Ovary (tissue), 10 donors: ENCODE measurements at places on chromosomes 12 and 14. TPM values are rescaled to one million over a fixed set of nuclear protein-coding genes. Genes with fewer than 3 reads are reported as not detected.
A peak's percentile ranks its signal among the peaks of the same experiment; 100 is the strongest.

Gene CEP83
- 33.2 TPM for total RNA-seq

DNA sequence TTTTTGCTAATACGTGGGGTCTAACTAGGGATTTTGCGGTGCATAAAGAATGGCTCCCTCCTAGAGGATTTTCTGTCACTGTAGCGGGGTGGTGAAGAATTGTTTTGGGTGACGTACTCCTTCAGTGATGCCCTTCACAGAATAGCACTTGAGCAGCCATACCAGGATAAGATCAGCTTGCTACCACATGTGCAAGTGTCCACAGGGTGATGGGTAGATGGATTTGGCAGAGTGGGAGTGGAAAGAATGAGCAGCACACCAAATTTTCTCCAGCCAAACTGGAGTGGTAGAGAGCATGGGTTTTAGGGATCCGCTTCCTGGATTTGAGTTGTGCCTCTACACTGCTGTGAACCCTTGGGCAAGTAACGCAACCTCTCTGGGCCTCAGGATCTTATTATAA is 2.3 kb downstream of the TCP11L2 start:
- no peak for DNase-seq

Gene RD3L
- total RNA-seq, result not detected

DNA sequence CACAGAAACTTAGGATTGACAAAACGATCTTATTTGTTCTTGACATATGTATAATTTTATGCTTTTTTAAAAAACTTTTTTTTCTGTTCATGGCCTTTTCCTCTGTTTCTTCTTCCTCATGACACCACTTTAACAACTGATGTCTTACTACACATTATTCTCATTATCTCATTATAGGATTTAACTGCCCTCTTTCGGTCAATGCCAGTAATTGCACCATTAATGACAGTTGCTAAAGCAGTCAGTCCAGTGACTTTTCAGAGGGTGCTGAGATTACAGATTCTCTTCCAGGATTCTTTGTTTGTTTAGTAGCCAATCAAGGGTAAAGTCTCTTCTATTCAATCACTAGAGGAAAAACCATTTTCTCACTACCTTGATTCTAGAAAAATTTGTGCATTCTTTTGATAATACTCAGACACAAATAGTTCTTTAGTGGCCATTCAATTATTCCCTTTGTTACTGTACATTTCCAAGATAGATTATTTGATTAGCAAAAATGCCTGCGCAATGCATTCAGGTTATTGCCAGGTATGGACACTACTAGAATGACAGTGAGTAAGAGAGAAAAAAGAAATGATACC is 50.1 kb downstream of the KLRG1 start:
- DNase-seq, result peak; percentile 25

- DNase-seq, result no peak
Observed at GRCh38 chr12:544941-545635, 85.3 kb downstream of the B4GALNT3 start.

Gene LALBA
- not detected for total RNA-seq

Gene EID3
- 7.3 TPM for total RNA-seq

Gene DAO
- not detected for total RNA-seq

DNA sequence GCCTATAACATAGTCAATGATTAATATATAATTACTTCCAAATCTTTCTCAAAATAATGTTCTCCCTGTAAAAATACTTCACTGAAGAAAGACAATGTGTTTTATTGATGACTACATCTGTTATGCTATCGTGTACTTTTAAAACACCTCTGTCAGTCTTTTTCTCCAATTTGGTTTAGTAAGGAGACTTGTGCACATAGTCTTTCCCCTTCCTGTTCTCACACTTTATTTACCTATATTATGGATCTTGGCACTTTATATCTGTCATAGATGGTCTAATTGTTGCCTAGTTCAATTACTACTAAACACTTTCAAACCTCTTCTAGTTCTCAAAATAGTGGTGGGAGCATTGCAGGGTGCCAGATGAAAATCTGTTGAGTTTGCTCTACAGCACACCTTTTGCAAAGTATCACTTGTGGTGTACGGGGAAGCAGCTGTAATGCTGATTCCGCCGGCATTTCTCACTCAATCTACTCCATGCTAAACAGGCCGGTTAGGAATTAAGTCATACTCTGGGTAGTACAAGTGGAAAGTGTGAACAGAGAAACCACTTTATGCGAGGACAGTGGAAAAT is 1.1 kb upstream of the INSM2 start:
- DNase-seq, result no peak

GRCh38 chr12:132351751-132352495 is 22.5 kb upstream of the GALNT9 start:
- DNase-seq, result no peak

GRCh38 chr12:11202811-11203210 is 16.1 kb upstream of the TAS2R42 start:
- no peak for DNase-seq

Gene KRT8
- total RNA-seq, result 70.0 TPM

DNA sequence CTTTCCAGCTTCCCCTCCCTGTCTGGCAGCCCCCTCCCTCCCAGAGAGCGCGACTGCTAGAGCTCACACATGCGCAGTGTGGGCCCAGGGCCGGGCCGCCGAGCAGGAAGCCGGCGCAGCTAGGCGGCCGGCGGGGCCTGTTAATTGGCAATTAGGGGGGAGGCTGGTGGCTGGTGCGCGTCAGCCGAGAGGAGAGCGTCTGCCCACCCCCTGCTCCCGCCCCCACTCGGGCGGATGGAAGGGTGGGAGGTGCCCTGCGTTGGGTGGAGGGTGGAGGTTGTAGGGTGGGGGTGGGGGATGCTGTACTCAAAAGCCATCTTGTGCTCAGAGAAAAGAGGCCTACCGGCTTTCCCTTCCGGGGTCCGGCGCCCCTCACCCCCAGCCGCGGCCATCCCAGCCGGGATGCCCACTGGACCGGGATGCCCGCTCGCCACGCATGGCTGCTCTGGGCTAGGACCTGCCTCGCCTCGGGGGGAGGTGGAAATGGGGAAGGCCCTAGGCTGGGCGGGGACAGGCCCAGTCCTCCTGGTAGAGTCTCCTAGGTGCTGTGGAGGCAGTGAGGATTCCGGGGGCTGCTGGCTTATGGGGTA is 9.2 kb downstream of the HOXC8 start:
- DNase-seq, result peak; percentile 96

DNA sequence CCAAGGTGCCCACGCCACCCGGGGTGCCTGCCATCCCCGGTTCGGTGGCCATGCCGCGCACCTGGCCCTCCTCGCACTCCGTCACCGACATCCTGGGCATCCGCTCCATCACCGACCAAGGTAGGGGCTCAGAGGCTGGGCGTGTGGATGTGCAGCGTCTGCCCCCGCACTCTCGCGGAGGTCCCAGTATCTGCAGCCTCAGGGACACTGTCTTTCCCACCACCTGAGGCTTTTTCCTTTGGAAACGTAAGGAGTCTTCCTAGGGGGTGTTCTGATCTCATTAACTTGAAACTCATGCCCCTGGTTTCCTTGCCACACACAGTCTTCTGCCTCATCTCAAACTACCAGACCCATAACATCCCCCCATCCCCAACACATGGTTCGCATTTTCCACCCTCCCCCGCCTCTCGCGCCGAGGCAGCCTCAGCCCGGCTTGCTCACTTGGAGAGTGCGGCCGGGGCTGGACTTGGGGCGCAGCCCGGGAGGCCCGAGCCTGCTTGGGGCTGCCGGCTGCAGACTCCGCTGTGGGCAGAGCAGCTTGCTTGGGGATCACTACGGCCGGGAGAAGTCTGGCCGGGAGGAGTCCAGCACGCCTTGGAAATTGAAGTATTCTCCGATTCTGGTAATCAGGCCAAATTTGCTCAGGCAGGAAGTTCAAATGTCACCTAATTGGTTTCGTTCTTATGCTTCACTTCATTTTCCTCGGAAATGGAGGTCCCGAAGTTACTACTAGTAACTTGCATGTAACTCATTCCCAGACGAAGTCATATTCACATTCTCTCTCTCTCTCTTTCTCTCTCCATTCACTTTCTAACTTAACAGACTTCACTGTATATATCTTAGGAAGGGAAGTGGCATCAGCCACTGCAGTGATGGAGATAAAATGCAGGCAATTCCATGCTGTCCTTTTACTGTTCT is 2.0 kb downstream of the PAX9 start:
- no peak for DNase-seq

DNA sequence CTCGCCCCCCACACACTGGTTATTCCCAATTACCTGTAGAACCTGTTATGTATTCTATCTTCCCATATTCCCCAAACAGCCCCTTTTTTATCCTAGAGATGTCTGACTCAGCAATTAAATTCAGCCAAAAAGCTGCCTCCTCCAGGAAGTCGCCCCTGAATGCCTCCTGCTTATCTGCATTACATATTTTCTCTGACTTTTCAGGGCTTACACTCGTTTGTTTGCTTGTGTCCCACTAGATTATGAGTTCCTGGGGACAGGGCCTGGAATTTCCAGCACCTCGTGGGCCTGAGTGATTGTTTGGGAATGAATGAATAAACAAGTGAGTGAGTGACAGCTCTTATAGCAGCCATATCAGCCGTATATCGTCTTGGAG is 99.3 kb upstream of the RFLNA start:
- no peak for DNase-seq

DNA sequence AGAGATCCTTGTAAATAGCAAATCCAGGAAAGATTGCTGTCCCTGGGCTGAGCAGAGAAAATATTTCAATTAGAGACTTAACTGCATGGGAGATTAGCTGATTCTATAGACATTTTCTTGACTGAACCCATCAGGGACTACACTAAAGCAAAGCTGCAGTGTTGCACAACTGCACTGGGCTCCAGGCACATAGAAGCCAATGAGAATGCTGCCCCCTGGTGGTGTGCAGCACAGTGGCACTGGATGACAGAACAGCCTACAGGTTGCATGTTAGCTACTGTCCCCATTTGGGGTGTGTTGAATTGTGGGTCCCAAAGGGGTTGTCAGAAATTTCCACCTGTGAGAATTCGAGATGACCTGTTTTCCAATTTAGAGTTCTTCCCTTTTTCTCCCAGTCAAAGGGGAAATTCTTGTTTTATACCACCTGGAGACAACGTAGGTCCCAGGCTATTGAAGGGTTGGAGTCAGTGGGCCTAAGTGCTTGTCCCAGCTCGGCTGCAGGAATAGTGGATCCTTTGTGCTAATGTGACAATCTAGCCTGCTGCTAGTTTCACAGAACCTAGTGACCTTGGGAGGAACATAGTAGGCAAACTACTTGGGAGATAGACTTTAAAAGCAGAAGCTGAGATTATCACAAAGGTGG is 114.7 kb downstream of the SLC8A3 start:
- no peak for DNase-seq

- no peak for DNase-seq
Observed at GRCh38 chr12:59517522-59517921, 78.3 kb upstream of the SLC16A7 start.

GRCh38 chr14:83473416-83474235 is 1940.0 kb upstream of the SEL1L start:
- no peak for DNase-seq

DNA sequence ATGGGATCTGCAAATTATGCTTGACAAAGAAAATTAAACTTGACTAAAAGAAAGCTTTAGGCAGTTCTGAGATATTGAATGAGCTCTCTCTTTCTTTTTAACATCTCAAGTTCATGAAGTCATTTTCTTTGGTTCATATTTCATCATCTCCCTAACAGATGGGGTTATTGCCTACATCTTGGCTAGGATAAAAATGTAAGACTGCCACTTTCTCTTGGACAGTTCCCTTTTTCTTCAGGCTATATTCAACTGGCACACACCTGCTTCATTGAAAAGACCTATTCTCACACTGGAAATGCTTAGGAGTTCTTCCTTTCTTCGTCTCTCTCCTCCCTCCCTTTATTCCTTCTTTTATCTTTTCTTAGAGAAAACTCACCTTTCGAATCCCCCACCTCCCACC is 355.9 kb upstream of the SEL1L start:
- DNase-seq, result no peak

Gene FGD6
- total RNA-seq, result 7.0 TPM

DNA sequence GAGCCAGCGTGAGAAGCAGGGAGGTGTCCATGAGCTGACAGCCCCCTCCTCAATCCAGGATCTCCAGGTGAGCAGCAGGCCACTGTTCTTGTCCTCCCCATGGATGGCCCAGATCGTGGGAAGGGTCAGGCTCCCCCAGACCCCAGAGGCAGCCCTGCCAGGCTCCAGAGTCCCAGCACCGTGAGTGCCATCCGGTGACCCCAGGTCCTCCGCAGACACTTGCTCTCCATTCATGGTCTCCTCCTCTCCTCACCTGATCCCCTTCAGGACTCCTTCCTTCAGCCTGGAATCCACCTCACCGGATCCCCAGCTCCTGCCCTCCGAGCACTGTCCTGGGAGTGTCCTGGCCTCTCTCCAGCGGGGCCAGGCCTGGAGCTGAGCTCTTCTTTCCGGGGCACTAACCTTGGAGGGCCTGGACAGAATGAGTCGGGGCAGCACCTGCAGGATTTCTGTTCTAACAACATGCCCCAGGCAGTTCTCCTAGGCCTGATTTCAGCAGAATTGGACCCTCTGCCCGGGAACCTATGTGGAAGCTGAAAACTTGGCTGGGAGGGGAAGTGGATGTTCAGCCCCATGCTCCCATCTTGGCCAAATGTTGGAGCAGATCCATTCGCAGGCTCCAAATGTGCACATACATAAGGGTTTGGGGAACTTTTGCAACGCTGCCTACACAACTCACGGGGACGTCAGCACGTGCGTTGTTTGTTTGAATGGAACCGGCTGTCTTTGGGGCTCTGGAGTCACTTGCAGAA is 341.6 kb upstream of the SFSWAP start:
- DNase-seq, result no peak

GRCh38 chr14:37606678-37607077 is 11.2 kb downstream of the TTC6 start:
- no peak for DNase-seq

DNA sequence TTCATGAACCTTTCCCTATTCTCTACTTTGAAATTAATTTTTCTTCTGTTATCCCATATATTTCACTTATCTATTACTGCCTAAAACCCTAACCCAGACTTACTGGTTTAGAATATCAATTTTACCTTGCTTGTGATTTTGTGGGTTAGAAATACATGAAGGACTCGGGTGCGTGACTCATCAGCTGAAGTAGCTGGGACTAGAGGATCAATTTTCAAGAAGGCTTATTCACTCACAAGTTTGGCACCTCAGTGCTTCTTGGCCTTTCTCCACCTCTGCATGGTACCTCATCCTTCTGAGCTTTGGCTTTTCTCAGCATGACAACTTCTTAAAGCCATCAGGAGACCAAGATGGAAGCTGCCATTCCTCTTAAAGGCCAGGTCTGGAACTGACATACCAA is 57.8 kb downstream of the TMEM117 start:
- no peak for DNase-seq

DNA sequence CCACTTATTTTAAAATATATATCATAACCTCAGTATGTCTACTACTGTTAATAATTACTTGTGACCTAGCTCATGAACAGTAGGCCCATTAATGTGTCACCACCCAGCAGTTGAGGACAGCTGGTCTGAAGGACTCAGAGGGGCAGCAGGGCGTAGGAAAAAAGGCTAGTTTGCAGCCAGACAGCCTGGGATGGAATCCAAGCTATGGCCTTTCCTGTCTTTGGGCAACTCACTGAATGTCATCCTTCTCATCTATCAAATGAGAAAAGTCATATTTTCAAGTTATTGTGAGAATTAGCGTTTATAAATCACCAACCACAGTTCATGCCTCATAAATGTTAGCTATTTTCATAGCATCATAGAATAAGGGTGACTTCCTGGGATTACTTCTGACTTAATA is 12.3 kb downstream of the DENND5B start:
- DNase-seq, result peak; percentile 56
